ENCODE measurements at places on chromosomes 1 and 21.

DNA sequence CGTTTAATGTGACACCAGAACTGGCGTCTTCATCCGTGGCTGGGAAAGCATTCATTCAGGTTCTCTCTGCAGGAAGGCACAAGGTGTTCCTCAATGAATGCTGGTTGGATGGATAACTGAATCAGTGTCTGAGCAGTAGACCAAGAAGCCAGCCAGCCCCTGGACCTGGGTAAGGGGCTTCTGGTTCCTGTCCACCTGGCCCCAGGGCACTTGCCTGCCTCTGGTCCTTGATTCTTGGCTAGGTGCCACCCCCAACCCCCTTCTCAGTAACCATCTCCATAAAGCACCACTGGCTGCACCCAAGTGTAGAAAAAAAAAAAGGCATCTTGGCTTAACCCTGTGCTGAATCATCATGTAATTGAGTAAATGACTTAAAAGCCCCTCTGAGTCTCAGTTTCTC, 59.1 kb downstream of the KCND3 start:
- DNase-seq = no peak

- DNase-seq = no peak
Measured at GRCh38 chr1:12594966-12595756, 22.8 kb downstream of the DHRS3 start.

GRCh38 chr1:6014130-6014999, 22.1 kb upstream of the NPHP4 start:
- DNase-seq = no peak

- DNase-seq = no peak
Measured at GRCh38 chr1:173661271-173661670, 8.4 kb downstream of the ANKRD45 start.

- no peak for DNase-seq
Measured at GRCh38 chr1:8797216-8797615, 20.2 kb downstream of the RERE start.

- no peak for DNase-seq
Measured at GRCh38 chr1:183025782-183026774, 2.9 kb downstream of the LAMC1 start.

GRCh38 chr21:27365394-27365793, 398.5 kb upstream of the ADAMTS5 start:
- DNase-seq = no peak

GRCh38 chr1:112992780-112993179, 36.8 kb upstream of the SLC16A1 start:
- no peak for DNase-seq

- DNase-seq = no peak
Measured at GRCh38 chr1:208461680-208462079, 217.5 kb upstream of the PLXNA2 start.

DNA sequence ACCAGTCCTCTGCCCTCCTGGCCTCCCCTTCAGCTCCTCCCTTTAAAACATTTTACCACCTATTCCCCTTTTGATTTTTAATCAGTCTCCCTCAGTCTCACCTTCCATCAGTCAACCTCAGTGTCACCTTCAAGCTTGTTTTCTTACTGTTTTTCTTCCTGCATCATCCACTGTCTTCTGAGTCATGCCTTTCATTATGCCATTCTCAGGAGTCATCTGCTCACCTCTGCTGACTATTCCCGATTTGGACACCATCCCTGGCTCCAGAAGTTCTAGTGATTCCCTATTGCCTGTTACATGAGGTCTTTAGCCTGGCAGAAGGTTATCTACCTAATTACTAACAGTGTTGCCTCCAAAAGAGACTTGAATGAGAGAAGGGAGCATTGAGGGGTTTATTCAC, 23.9 kb downstream of the NFASC start:
- DNase-seq = no peak

DNA sequence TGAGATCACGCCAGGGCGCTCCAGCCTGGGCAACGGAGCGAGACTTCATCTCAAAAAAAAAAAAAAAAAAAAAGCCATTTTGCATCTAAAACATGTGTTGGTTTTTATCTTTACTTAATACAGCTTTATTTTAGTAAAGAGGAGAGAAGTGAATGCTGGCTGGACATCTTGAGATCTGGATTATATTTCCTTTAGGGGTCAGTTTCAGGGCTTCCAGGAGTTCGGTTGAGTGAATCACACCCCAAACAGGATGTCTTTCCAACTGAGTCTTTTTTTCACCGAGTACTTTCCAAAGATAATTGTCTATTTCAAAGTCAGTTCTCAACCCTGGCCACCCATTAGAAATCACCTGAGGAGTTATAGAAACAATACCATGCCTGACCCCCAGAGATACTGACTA, 16.6 kb upstream of the IPP start:
- no peak for DNase-seq

- peak; percentile 88 for DNase-seq
Measured at GRCh38 chr1:17011439-17012307, at the start of gene ATP13A2. ATP13A2 (minus strand) TSS chr1:17011928; CDS start chr1:17011738, 190 bp downstream.

DNA sequence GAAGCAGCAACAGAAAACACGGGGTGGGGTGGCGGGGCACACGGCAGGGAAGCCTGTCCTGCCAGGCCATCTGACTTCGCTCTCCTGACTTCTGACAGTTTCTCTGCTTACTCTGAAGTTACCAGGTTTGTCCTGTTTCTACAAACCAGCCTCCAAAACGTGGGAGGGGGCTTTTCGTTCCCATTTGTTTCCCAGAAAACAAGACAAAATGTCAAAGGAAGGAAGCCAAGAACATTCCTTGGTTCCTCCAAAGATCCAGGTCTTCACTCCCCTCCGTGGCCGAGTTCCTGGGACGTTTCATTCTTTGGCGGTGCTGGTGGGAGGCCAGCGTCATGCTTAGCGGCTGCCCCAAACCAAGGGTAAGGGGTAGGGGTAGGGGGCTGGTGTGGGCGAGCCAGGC, 49.6 kb downstream of the MEGF6 start:
- DNase-seq = no peak

DNA sequence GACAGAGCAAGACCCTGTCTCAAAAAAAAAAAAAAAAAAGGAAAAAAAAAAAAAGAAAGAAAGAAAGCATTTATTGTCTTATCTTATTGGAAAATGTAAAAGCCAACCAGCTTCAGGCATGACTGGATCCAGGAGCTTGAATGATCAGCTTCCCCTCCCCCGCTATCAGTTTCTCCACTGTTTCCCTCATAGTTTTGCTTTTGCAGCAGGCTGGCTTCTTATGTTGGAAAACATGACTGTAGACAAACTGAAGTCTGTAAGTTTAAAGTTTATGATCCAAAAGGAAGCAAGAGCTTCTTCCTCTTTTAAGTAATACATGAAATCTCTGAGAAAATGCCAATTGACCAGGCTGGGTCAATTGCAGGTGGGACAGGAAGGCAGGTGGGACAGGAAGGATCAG, 52.2 kb downstream of the FHAD1 start:
- no peak for DNase-seq

DNA sequence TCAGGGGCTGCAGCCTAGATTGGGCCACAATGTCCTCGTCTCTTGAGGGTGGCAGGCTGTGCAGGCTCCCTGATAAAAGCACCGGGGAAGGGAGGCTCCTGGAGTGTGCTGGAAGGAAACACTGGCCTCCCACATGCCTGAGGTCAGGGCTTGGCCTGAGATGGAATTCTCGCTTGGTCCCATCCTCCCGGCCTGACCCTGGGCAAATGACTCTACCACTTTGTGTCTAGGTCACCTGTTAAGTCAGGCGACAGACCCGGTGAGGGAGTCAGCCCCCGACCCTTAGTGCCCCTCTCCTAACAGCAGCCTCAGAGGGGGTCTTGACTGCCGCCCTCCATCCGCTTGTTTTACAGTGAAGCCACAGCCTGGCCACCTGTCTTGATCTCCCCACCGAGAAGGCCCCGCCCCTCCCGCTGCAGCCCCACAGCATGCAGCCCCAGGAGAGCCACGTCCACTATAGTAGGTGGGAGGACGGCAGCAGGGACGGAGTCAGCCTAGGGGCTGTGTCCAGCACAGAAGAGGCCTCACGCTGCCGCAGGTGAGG, 2.5 kb downstream of the SMIM1 start:
- DNase-seq = no peak

DNA sequence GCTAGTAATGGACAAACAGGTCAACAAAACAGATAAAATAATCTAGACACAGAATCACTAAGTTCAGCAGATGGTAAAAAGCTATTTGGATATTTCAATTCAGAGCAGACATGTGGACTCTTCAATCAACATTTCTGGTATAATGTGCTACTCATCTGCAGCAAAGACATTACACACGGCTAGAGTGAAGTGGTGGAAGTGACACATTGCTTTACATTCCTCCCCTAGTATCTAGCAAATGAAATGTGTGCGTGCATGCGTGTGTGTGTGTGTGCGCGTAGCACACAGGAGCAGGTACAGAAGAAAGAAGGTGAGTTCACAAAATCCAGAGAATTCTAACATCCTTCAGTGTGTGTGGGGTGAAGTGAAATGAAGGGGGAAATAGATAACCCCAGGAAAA, 8.3 kb downstream of the AHCTF1 start:
- no peak for DNase-seq

DNA sequence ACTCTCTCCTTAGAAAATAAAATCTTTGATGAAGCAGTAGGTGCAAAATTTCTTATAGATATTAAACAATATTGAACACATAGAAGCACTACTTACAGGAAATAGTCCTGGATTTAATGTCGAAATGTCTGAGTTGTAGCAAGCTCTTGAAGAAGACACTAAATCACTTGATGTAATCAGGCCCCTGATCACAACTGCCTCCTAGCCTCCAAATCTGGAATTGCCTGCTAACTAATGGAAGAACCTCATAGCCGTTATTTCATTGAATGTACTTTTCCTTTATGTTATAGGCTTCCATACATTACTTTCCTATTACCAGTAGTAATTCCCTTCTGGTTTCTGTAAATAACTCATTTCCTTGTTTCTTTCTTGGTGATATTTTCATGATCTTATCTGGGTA, 675.7 kb upstream of the CHRM3 start:
- no peak for DNase-seq

DNA sequence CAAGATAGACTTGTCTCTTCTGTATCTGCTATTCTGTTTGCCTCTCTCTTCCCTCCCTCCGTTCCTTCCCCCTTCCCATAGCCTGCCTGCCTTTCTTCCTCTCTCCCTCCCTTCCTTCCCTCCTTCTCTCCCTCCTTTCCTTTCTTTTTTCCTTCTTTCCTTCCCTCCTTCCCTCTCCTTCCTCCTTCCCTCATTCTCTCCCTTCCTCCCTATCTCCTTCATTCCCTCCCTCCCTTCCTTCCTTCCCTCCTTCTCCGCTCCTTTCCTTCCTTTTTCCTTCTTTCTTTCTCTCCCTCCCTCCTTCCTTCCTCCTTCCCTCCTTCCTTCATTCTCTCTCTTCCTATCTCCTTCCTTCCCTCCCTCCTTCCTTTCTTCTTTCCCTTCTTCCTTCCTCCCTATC, 944 bp downstream of the AADACL4 start:
- DNase-seq = no peak

DNA sequence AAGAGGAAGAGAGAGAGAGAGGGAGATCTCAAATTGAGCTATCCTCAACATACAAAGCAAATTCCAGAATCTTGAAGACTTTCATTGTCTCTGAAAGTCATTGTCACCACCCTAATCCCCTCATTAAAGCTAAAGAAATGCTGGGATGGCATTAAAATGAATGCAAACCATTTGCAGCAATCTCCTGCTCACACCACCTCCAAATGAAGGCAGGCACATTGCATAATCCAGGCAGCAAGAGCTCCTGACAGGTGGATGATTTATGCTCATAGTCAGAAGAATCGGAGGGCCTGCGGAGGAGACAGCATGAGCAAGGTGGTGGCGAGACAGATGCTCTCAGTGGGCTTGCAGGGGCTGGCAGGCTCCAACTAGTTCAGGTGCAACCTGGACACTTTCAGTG, 90.2 kb downstream of the ESRRG start:
- no peak for DNase-seq
